Fibroblast of lung (primary cell): ENCODE measurements at places on chromosomes 5 and 9. TPM values are rescaled to one million over a fixed set of nuclear protein-coding genes. Genes with fewer than 3 reads are reported as not detected.
A peak's percentile ranks its signal among the peaks of the same experiment; 100 is the strongest.

SEMA4D gene
- total RNA-seq: 2.6 TPM in 2 replicates

LCN10 gene
- total RNA-seq: not detected in 2 replicates

CKS2 gene
- total RNA-seq: 25.9 and 69.7 TPM in 2 replicates

SLC6A19 gene
- total RNA-seq: not detected in 2 replicates

HRH2 gene
- total RNA-seq: not detected in 2 replicates

TTC33 gene
- total RNA-seq: 16.3 and 16.4 TPM in 2 replicates

DNAH5 gene
- 0.77 and 3.1 TPM in 2 replicates for total RNA-seq

PRLR gene
- 0.33 TPM in 1 of 2 replicates, not detected in the other for total RNA-seq

DNA sequence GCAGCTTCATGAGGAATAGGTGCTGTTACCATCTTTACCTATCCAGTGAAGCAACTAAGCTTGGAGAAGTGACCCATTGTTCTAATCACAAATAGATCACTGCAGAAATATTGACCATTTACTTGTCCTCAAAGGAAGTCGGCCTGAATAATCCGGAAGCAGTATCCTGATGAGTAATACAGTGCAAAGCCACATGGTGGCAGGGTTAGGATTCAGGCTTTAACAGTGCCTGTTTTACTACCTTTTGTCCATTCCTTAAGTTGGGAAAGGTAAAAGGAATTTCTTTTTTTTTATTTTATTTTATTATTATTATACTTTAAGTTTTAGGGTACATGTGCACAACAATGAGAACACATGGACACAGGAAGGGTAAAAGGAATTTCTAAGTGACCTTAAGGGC is 336.3 kb downstream of the KDM4C start:
- DNase-seq: no peak
- H3K27me3 ChIP-seq: no peaks in the 10 kb centered on the region
- no peak overlapping the region for H3K4me3 ChIP-seq
- H3K27ac ChIP-seq: no peak overlapping the region

DNA sequence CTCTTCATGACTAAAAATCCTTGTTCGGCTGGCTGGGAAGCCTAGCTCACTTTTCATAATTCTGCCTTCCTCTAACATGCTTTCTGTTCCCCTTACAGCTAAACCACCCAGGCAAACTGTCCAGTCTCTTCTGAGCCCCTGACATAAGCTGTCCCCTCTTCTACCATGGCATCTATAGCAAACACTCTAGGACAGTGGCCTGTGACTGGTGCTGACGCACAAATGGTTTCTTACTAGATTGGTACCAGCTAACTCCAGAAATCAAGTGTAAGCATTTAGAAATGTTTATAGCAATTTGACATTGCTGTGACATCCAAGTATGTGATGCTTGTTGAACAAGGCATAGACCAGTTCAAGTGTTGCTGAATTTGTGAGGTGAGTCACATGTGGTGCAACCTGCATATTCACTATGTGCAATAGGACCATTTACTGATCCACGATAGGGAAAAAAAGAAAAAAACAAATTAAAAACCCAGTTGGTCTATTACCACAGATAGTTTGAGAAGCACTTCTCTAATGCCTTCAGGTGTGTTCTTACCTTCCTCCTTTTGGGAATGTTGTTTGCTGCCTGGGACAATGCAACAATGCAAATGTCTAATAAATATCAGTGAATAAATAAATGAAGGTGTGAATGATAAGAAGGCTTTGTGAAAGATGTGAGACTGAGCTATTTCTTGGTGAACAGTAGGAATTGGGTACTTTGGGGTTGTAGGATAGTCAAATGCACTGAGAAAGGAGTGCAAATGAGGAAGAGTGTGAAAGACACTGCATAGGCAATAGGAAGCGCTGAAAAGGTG is 22.4 kb downstream of the ELOVL7 start:
- no peaks in the 10 kb centered on the region for H3K36me3 ChIP-seq
- DNase-seq: no peak
- no peak overlapping the region for H3K4me3 ChIP-seq

GRCh38 chr5:72494623-72495124 is 12.5 kb downstream of the ZNF366 start:
- no peaks in the 10 kb centered on the region for H3K36me3 ChIP-seq
- no peak overlapping the region for H3K4me3 ChIP-seq
- peak; percentile 49 for DNase-seq
- no peaks in the 10 kb centered on the region for H3K27me3 ChIP-seq

GRCh38 chr5:94775088-94775487 is 156.6 kb downstream of the SLF1 start:
- H3K27ac ChIP-seq: no peak overlapping the region
- H3K4me1 ChIP-seq: peaks cover 2% of the 10 kb centered on the region
- DNase-seq: no peak
- H3K4me3 ChIP-seq: no peak overlapping the region
- no peaks in the 10 kb centered on the region for H3K36me3 ChIP-seq

GRCh38 chr5:61734966-61735365 is 402.9 kb downstream of the ZSWIM6 start:
- H3K27me3 ChIP-seq: no peaks in the 10 kb centered on the region
- H3K36me3 ChIP-seq: no peaks in the 10 kb centered on the region
- no peaks in the 10 kb centered on the region for H3K4me1 ChIP-seq
- H3K4me3 ChIP-seq: no peak overlapping the region
